Neural crest cell (in vitro differentiated cells): ENCODE measurements at places on chromosomes 5 and 9. TPM values are rescaled to one million over a fixed set of nuclear protein-coding genes. Genes with fewer than 3 reads are reported as not detected.

DNA sequence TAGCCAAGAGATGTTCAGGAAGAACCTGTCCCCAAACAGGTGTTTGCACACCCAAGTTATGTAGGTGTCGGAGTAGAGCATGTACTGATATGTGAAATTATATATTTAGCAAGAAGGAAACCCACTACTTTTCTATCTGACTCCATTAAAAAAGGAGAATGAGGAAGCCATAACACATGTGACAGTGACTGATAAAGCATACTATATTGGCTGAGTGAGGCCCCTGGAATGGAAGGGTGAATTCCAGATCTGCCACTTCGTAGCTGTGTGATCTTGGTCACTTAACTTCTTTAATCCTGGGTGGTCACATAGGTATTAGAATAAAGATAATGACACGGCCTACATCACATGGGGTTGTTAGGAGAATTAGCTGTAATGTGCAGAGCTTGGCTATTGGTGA is 116.0 kb upstream of the MAN2A1 start:
- DNase-seq = no peak
- peaks cover 3% of the 10 kb centered on the region for H3K36me3 ChIP-seq
- no peaks in the 10 kb centered on the region for H3K4me1 ChIP-seq
- H3K27ac ChIP-seq = no peak overlapping the region

- peak; percentile 35 for DNase-seq
- no peak overlapping the region for H3K27ac ChIP-seq
- no peak overlapping the region for H3K4me3 ChIP-seq
- peaks cover 52% of the 10 kb centered on the region for H3K4me1 ChIP-seq
- H3K27me3 ChIP-seq = no peaks in the 10 kb centered on the region
- no peaks in the 10 kb centered on the region for H3K36me3 ChIP-seq
Observed at GRCh38 chr5:150513375-150514309, 5.7 kb downstream of the NDST1 start.

GRCh38 chr5:56481428-56482357 is 248.6 kb upstream of the ANKRD55 start:
- H3K27me3 ChIP-seq = no peaks in the 10 kb centered on the region
- DNase-seq = peak; percentile 35
- H3K27ac ChIP-seq = peak overlapping the region; percentile 93
- peaks cover 46% of the 10 kb centered on the region for H3K4me1 ChIP-seq

DNA sequence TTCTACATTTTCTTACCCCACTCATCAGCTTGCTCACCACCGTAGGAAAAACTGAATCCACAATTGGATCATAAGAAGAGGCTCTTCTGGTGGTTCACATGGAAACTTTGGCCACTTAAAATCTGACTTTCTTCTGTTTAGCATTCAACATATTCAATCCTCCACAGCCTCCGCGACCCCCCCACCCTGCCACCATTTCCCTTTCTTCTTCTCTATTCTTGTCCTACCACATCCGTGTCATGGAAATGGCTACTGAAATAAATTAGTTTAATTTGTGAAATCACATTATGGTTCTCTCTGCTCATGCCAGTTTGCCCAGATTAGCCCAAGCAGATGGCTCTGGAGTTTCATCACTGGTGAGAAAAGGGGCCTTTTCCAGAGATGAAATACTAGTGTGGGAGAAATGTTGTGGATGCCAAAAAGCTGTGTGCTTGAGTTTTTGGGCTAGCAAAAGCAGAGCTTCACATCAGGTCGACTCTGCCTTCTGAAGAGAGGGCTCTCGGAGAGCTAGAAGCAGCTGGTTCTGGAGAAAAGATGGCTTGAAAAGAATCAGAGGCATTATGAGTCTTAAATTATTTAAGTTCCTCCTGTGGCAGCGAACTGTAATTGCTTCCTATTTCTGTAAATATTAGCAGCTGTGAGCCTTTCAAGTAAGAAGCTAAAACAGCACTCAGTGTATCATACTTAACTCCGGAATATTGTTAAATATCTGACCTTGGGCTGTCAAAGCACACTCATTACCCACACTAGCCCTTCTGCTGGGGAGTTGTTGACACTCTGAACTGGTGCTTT is 107.1 kb downstream of the MAT2B start:
- no peak overlapping the region for H3K4me3 ChIP-seq
- DNase-seq = no peak
- H3K36me3 ChIP-seq = no peaks in the 10 kb centered on the region
- H3K4me1 ChIP-seq = no peaks in the 10 kb centered on the region
- H3K27me3 ChIP-seq = peaks cover 5% of the 10 kb centered on the region

Gene SLC36A2
- not detected in 2 replicates for total RNA-seq

DNA sequence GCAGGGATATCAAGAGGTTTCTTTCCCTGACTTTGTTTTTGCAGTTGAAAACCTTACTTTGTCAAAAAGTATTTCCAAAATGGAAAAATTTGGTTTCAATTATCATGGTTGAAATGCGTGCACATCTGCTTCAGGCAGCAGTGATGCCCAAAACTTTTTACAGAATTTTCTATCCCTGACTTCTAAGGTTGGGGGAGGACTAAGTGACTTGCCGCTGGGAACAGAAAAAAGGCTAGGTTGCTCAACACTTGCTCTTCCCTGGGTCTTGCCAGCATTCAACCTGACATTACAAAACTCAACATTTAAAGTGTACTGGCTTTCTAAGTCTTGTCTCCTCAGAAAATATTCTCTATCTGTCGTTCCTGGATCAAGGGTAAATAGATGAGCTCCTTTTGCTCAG is 4.7 kb downstream of the KLHL3 start:
- H3K27me3 ChIP-seq = no peaks in the 10 kb centered on the region
- H3K36me3 ChIP-seq = no peaks in the 10 kb centered on the region
- no peaks in the 10 kb centered on the region for H3K4me1 ChIP-seq
- no peak overlapping the region for H3K4me3 ChIP-seq

DNA sequence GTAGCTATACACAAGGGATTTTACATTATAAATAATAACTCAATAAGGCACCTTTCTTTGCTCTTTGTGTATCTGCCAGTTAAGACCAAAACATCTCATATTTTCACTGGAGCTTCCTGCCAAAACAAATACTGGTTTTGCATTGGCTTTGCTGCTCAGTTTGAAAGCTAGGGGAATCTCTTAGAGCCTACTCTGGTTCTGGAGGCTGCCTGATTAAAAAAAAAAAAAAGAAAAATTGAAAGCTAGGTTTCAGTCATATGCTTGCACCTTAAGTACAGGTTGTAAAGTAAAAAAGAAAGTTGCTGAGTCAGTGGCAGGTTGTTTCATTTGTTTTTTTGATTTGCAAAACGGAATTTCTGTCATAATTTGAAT is 2.3 kb downstream of the DENND4C start:
- H3K27ac ChIP-seq = no peak overlapping the region
- H3K4me1 ChIP-seq = peaks cover 18% of the 10 kb centered on the region
- no peaks in the 10 kb centered on the region for H3K27me3 ChIP-seq

DNA sequence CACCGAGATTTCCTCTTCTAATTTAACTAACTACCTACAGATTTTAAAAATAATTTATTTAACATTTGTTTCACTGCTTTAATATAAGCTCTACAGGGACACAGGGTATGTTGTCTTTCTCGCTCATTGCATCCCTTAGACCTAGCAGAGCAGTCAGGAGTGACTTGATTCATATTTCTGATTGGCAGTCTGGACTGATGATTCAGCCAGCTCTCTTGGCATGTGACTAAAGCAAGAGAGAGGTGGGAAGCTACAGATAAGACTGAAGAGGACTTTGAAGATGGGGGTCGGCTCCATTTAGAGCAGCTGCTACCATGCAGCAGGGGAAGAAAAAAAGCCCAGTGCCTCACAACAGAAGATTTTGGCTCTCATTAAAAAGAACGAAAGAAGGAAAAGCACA is 173.4 kb upstream of the STK32A start:
- peaks cover 6% of the 10 kb centered on the region for H3K4me1 ChIP-seq
- no peak overlapping the region for H3K4me3 ChIP-seq
- H3K36me3 ChIP-seq = no peaks in the 10 kb centered on the region
- no peak for DNase-seq
- H3K27me3 ChIP-seq = no peaks in the 10 kb centered on the region

DNA sequence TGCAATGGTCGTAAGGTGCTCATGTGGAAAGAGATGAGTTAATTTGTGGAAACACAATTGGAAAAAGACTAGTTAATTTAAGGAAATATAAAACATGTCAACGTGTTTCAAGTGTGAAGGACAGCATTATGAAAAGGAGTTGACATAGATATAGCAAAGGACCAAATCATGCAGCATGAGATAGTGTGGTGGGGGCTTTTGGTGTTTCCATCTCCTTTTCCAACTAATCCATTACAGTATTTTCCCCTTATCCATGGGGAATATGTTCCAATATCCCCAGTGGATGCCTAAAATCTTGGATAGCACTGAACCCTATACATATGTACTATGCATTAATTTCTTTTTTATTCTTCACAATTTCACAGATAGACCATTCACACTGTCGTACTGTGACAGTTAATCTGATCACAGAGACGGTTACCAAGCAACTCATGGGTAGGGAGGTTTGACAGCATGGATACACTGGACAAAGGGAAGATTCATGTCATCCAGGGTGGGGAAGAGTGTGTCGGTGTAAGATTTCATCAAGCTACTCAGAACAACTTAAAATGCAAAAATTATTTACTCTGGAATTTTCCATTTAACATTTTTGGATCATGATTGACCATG is 238.6 kb downstream of the CDH12 start:
- peaks cover 5% of the 10 kb centered on the region for H3K4me1 ChIP-seq
- H3K36me3 ChIP-seq = no peaks in the 10 kb centered on the region
- H3K27ac ChIP-seq = no peak overlapping the region
- H3K27me3 ChIP-seq = no peaks in the 10 kb centered on the region
- no peak overlapping the region for H3K4me3 ChIP-seq

DNA sequence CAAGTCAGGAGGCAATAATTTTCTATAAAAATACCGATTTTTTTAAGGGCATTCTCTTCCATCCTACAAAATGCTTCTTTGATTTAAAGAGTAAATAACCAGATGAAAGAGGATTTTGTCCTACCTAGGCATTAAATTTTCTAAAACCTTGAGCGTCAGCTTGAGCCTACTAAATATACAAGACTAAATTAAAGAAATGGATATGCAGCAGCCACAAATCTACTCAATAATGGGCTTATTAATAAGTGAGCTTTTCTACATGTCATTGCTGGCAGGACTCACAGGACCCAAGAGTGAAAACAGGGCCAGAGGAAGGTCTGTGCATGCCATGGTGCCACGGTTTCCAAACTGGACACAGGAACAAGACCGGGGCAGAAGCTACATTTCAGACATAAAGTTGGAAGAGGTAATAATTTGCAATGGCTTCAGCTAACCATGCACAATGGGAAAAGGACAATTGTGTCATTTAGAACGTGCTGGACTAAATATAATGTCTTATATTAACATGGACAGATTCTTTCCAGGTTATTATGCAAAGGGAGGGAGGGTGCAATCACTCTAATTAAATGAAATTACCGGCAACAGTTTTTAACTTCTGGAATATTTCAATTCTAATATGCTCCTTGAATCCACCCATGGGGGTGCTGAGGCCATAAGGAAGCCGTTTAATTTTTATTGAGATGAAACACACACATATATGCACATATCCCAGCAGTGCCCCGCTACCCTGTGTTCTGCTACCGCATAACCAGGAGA is 5.2 kb downstream of the WHRN start:
- H3K27ac ChIP-seq = no peak overlapping the region
- H3K27me3 ChIP-seq = peaks cover 38% of the 10 kb centered on the region
- DNase-seq = no peak
